ENCODE measurements at places on chromosomes 6 and 20.

- DNase-seq: peak; percentile 78
Observed at GRCh38 chr6:158220786-158221442, 52.8 kb downstream of the GTF2H5 start.

- no peak for DNase-seq
Observed at GRCh38 chr6:35665573-35665972, 23.1 kb downstream of the FKBP5 start.

DNA sequence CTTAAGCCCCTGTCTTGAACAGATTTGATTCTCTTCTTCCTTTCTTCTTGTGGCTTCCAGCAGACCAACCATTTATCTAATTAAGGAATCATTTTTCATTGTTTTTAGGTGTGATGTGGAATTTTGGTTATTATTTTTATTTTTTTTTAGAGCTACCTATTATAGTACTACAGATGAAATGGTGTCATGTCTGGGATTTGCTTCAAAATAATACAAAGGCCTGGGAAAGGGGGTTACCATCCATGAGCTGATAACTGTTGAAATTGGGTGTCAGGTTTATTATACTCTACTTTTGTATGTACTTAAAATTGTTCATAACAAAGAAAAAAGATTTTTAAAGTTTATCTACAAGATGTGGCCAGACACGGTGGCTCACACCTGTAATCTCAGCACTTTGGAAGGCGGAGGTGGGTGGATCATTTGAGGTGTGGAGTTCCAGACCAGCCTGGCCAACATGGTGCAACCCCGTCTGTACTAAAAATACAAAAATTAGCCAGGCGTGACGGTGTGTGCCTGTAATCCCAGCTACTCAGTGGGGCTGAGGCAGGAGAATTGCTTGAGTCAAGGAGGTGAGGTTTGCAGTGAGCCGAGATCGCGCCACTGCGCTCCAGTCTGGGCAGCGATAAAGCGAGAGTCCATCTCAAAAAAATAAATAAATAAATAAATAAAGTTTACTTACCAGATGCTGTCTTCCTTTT, 561 bp downstream of the IL22RA2 start:
- DNase-seq: no peak

- no peak for DNase-seq
Observed at GRCh38 chr6:122565708-122566107, 44.5 kb upstream of the PKIB start.

GRCh38 chr6:157760589-157761330, 62.3 kb upstream of the SNX9 start:
- DNase-seq: peak; percentile 77

DNA sequence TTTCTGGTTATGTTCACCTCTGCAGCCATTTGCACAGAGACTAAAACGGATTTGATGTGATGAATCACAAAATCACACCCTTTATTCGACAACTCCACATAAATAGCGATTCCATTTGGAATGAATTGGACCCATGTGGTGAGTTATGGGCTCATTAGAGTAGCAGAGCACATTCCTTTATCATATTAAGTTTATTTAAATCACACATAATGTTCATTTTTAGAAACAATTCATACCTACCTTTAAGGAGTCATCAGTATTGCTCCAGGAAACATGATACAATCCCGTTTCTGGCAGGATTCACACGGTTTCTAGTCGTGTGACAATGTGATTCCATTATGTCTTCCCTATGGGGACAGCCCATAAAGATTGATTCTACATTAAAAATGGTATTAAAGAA, 303.5 kb downstream of the CDH4 start:
- DNase-seq: no peak

- no peak for DNase-seq
Observed at GRCh38 chr20:61889659-61890058, 176.0 kb downstream of the TAF4 start.

- DNase-seq: peak; percentile 32
Observed at GRCh38 chr6:53565886-53566285, 21.0 kb upstream of the GCLC start.

DNA sequence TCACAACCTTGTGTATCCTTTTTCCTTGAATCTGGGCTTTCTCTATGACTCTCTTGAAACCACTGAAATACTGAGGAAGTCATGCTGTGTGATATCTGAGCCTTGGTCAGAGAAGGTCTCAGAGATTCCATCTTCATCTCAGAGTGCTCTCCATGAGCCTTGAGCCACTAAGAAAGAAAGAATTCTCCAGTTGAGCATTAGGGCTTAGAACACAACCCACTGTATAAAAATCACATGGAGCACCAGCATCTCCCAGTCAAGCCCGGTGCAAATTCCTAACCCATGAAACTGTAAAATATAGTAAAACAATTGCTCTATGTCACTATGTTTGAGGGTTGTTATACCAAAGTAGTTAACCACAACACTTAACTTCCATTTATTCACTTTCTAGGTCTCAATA, 181.4 kb downstream of the MOXD1 start:
- no peak for DNase-seq

- DNase-seq: no peak
Observed at GRCh38 chr6:161189891-161190290, 84.0 kb downstream of the AGPAT4 start.

DNA sequence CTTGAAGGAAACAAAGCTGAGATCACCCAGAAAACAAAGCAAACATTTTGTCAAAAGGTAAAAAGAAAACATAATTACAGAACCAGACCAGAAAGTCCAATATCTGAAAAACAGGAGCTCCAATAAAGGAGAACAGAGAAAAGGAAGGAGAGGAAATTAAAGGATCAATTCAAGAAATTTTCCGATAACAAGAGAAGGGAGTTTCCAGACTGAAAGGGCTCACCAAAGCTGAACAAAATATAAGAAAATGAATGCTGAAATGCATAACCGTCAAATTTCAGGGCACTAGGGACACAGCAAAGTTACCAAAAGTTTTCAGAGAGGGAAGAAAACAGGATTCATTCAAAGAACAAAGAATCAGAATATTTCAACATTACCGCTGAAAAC, 23.9 kb downstream of the ILRUN start:
- DNase-seq: no peak

GRCh38 chr20:40895182-40895581, 133.4 kb upstream of the TOP1 start:
- no peak for DNase-seq

- DNase-seq: no peak
Observed at GRCh38 chr20:25254571-25254970, 6.7 kb downstream of the PYGB start.

GRCh38 chr6:14918200-14918907, 327.5 kb upstream of the JARID2 start:
- DNase-seq: no peak

GRCh38 chr6:37540390-37540789, 40.7 kb upstream of the CCDC167 start:
- no peak for DNase-seq

GRCh38 chr20:53069132-53069531, 97.0 kb downstream of the TSHZ2 start:
- DNase-seq: no peak

- DNase-seq: peak; percentile 94
Observed at GRCh38 chr6:121932076-121932991, 467.1 kb upstream of the HSF2 start.

- no peak for DNase-seq
Observed at GRCh38 chr6:95325916-95326315, 251.4 kb upstream of the MANEA start.

DNA sequence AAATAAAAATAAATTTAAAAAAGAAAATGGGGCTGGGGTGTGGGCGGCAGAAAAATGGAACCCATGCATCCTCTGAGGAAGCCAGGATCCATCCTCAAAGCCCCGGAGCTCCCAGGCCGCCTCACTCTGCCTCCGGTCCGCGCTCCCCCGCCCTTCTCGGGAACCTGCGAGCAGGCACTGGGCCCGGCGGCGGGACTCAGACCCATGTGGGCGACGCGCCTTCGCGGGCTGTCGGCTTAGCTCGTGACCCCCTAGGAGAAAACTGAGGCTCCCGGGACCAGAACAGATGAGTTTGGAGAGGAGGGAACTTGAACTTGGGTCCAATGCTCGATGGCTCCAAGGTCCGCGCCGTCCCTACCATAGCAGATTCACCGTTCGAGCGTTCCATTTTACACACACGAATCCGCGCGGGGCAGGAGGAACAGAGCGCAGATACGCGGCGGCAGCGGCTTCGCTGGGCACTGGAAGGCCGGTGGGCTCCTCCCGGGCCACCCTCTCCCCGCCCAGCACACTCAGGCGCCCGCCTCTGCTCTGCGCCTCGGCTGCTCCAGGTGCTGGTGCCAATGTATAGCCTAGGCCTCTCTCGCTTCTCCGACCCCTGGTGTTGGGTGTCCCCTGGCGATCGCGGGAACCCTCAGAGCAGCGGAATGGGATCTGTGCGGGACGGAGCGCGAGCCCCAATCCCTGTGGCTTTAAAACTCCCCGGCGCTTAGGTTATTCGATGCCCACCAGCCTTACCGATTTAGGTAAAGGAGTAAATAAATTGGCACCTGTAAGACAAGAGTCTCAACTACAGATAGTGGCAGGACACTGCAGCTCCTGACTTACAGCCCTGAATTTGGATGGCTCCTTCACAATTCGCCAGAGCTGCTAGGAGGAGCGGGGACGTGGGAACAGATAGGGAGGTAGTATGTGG, 39.2 kb downstream of the DPPA5 start:
- DNase-seq: no peak

- DNase-seq: no peak
Observed at GRCh38 chr6:135901774-135902524, 50.4 kb downstream of the PDE7B start.

DNA sequence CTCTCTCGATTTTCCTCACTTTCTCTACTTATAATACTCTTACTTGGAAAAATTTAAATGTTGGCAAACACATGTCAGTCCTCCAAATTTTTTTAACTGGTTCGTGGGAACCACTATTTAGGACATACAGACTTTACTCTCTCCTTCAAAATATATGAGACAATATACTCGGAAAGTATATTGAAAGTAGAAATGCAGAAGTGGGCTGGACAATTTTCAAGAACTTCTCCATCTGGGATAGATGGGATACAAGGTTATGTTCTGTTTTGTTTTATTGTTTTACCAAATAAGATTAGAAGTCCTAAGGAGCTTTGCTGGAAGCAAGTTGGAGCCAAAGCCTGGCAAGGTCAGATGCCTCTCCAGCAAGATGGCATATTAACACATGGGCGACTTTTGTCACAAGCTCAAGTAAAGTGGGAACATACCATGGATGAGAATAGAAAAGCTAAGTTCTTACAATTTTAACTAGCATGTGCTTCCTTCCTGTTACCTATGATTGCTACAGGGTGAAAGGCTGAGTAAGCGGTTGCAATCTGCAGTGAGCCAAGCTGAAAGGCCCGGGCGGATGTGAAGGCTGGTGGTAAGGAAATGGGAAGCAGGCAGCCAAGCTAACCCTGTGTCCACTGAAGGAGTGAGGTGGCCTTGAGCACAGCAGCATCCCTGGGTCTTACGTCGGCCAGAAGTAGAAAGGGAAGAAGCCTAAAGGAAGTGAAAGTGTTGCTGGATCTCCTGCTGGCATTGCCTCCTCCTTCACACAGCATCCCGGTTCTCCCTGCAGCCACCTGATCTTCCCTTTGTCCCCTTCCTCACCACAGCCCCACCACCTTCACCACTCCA, 7.1 kb downstream of the MAP3K5 start:
- DNase-seq: no peak

DNA sequence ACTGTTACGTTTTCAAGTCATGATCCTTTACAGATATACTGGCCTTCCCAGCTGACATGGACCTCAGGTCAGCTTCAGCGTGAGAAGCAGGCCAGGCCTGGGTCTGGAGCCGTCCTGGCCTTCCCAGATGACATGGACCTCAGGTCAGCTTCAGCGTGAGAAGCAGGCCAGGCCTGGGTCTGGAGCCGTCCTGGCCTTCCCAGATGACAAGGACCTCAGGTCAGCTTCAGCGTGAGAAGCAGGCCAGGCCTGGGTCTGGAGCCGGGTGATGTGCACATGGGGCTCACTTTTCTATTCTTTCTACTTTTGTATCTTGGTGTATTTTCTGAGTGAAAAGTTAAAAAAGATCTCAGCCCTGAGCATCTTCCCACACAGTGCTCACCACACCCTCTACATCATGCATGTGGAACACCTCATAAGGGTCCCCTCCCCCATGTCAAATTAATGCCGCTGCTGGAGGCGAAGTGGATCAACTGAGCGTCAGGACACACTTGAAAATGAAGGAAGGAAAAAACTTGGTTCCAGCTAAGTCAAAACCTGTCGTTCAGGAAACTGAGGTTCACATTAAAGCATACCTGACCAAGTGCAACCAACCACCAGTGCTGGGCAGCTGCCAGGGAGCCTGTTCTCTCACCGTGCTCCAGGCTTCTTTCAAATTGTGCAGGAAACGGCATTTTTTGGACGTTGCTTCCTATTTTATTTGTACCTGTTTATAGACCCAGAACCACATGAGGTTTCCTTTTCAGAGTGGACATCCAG, 32.2 kb downstream of the KIF25 start:
- DNase-seq: no peak

DNA sequence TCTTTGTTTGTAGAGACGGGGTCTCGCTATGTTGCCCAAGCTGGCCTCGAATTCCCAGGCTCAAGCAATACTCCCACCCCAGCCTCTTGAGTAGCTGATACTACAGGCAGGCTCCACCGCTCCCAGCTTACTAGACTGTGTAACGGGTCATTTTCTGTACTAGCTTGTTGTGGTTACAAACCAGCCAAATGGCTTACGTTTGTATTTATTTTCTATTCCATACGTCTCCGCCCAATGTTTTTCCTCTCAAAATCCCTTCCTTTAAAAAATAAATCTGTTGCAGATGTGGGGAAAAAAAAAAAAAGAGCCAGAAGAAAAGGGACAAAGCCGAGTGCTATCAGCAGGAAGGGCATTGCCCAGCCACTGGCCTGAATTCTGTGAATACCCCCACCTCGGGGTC, 41.6 kb downstream of the PRND start:
- DNase-seq: no peak

DNA sequence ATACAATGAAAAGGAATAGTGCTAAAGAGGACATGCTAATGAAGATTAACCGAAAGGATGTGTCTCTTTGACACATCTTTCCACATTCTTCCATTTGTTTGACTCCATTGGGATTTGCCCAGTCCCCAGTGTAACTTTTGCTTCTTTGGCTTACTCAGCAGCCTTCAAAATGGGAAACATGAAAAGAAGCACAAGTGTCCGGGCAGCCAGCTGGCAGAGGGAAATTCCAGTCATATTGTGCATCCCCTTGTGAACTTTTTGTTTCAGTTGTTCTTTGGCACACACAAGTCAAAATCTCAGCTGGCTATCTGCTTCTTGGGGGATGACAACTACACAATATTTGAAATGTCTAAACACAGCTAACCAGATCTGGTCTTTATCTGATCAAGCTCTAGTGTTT, 157.4 kb downstream of the OGFRL1 start:
- peak; percentile 21 for DNase-seq

DNA sequence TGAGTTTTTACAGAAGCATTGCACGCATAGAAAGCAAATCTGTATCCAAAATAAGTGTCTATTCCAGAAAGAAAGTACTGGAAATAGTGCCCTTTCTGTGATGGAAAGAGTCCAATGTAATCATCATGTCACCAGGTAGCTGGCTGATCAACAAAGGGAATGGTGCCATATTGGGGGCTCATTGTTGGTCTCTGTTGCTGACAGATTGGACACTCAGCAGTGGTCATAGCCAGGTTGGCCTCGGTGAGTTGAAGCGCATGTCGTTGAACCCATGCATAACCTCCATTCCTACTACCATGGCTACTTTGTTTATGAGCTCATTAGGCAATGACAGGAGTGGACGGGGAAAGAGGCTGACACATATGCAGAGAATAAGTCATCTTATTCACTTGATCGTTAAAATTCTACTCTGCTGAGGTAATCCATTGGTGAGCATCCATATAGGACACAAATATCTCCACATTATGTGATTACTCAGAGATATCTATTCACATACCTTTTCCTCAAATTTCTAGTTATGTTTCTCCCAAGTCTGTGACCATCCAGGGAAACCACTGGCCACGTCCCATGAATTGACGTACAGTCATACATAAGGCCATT, 560.5 kb downstream of the HAO1 start:
- DNase-seq: no peak

GRCh38 chr6:108838101-108838717, 10.0 kb upstream of the ARMC2 start:
- peak; percentile 24 for DNase-seq

All from mesenchymal stem cell (in vitro differentiated cells and primary cell).